Aorta (tissue), 5 donors: ENCODE measurements at places on chromosomes 2 and 18. TPM values are rescaled to one million over a fixed set of nuclear protein-coding genes. Genes with fewer than 3 reads are reported as not detected.

MAB21L4 gene
- total RNA-seq = not detected

GRCh38 chr2:55176094-55176415 is 56.0 kb downstream of the CLHC1 start:
- no peak overlapping the region for H3K4me3 ChIP-seq
- no peaks in the 10 kb centered on the region for H3K27me3 ChIP-seq
- H3K4me1 ChIP-seq = no peaks in the 10 kb centered on the region
- no peaks in the 10 kb centered on the region for H3K36me3 ChIP-seq
- no peak overlapping the region for H3K27ac ChIP-seq
- no peak for DNase-seq

- H3K27me3 ChIP-seq = no peaks in the 10 kb centered on the region
- no peaks in the 10 kb centered on the region for H3K36me3 ChIP-seq
- peak overlapping the region; percentile 100 for H3K4me3 ChIP-seq
- peaks cover 5% of the 10 kb centered on the region for H3K4me1 ChIP-seq
- DNase-seq = peak; percentile 73
Measured at GRCh38 chr2:144516981-144517865, 2.7 kb downstream of the ZEB2 start.

E2F6 gene
- total RNA-seq = 10.1 TPM

CNOT11 gene
- 26.4 TPM for total RNA-seq

- no peaks in the 10 kb centered on the region for H3K4me1 ChIP-seq
- no peaks in the 10 kb centered on the region for H3K36me3 ChIP-seq
- H3K27me3 ChIP-seq = no peaks in the 10 kb centered on the region
- DNase-seq = no peak
- no peak overlapping the region for H3K4me3 ChIP-seq
Measured at GRCh38 chr2:147027436-147027835, 817.4 kb upstream of the ACVR2A start.

DNA sequence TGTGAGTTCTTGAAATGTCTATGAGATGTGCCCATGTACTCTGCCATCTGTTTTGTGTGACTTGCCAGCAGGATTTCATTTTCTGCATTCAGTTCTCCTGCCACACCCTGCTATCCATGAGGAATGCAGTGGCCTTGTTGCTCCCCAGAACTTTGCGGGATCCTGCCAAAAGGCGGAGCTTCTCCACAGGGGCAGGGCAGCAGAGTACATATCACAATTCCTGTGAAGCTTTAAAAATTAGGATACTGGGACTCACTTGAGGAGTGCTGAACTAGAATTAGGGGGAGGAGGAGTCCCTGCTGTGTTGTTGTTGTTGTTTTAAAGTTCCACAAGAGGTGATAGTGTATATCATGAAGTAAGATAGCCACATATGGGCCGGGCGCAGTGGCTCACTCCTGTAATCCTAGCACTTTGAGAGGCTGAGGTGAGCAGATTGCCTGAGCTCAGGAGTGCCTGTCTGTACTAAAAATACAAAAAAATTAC is 76.4 kb downstream of the TANC1 start:
- peaks cover 7% of the 10 kb centered on the region for H3K4me1 ChIP-seq
- DNase-seq = no peak
- H3K4me3 ChIP-seq = no peak overlapping the region
- no peaks in the 10 kb centered on the region for H3K36me3 ChIP-seq
- H3K27ac ChIP-seq = peak overlapping the region; percentile 38
- H3K27me3 ChIP-seq = no peaks in the 10 kb centered on the region

DNA sequence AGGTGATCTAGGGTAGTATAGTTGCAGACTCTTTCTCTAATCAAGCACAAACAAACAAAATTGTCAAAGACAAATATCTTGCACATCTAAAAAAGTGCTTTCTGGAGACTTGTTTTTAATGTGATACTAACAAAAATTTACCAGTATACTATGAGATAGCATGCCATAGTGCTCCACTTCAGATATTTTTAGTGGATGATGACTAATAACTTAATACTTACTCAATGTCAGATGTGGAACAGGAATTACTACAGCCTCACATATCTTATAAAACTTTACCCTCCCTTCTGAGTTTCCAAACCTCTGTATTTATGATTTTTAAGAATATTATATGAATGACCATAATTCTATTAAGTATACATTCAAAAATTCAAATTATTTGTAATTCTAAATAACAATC is 1162.0 kb upstream of the SLC39A10 start:
- no peak for DNase-seq
- H3K4me3 ChIP-seq = no peak overlapping the region
- no peaks in the 10 kb centered on the region for H3K36me3 ChIP-seq
- no peak overlapping the region for H3K27ac ChIP-seq

DNA sequence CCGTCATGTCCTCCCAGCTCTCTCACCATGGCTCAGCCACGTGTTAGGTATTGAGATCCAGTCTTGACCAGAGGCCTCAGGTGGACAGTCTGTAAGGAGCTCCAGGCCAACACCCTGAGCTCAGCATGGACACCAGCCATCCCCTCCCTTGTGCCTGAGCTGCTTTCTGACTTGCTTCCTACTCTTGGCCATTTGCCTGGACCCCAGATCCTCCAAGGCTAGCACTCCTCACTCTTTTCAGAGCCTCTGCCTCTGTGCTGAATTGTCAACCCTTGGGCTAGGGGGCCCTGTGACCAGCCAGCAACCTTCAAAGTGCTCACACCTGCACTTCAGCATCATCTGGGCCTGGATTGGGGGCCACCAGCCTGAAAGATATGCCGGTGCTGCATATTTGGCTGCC is 46.6 kb downstream of the PAX8 start:
- no peak overlapping the region for H3K27ac ChIP-seq
- no peaks in the 10 kb centered on the region for H3K36me3 ChIP-seq
- no peaks in the 10 kb centered on the region for H3K27me3 ChIP-seq
- no peaks in the 10 kb centered on the region for H3K4me1 ChIP-seq
- no peak overlapping the region for H3K4me3 ChIP-seq
- no peak for DNase-seq

DNA sequence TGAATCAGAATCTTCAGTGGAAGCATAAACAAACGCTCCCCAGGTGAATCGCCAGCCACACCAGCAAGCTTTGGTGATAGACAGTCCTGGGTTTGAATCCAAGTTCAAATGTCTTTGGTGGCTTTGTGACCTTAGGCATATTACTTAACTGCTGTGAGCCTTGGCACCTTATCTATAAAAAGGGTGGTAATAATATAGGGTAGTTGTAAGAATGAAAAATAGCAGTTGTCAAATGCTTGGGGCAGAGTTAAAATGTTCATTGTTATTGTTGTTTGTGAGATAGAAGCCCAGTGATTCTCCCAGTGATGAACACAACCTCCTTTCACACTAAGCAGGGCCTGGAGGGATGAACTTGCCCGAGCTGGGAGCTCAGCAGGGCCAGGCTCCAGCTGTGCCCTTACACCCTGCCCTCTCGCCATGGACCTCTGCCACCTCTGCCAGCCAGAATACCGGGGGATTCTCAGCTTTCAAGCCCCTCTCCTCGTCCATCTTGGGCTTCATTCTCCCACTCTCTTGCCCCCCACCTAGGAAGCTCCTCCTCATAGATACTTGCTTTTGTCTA is 6.1 kb upstream of the TMBIM1 start:
- H3K27ac ChIP-seq = peak overlapping the region; percentile 57
- no peak overlapping the region for H3K4me3 ChIP-seq
- no peaks in the 10 kb centered on the region for H3K4me1 ChIP-seq
- H3K36me3 ChIP-seq = no peaks in the 10 kb centered on the region

CYRIA gene
- total RNA-seq = 24.9 TPM

- H3K4me1 ChIP-seq = no peaks in the 10 kb centered on the region
- no peak overlapping the region for H3K4me3 ChIP-seq
- no peaks in the 10 kb centered on the region for H3K36me3 ChIP-seq
- H3K27me3 ChIP-seq = no peaks in the 10 kb centered on the region
- no peak overlapping the region for H3K27ac ChIP-seq
- no peak for DNase-seq
Measured at GRCh38 chr2:50066873-50067272, 912.6 kb upstream of the FSHR start.

DNA sequence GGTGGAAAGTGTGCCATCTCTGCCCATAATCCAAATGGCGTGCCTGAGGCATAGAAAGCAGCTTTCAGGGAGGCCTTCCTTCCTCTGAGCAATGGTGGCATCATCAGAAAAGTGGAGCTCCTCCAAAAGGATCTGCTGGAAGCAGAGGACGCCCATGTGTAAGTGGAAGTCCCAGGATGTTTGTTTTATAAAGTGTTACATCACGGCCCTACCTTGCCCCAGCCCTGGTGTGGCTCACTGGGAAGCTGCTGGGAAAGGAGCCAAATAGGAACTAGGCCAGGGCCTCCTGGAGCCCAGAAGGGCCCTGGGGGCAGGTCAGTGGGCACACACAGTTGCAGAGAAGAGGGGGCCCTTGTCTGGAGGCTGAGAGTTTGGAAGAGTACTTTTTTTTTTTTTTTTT is 4.2 kb upstream of the ODC1 start:
- H3K36me3 ChIP-seq = no peaks in the 10 kb centered on the region
- no peak overlapping the region for H3K4me3 ChIP-seq
- H3K4me1 ChIP-seq = no peaks in the 10 kb centered on the region
- H3K27ac ChIP-seq = no peak overlapping the region
- DNase-seq = no peak

DNA sequence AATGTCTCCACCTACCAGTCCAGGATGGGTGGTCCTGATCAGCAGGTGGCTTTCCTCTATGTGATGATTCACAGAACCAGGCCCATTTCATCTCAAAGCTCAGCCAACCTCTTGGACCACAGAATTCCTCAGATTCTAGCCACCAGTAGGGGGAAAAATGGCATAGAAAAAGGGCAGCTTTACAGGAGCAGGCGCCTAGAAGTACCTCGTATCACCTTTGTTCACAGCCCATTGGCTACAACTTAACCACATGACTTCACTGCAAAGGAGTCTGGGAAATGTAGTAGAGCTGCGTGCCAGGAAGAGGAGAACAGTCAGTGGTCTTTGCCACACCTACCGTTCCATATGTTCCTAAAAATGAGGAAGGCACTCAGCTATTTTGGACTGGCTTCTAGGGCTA is 62.8 kb upstream of the DTNA start:
- no peaks in the 10 kb centered on the region for H3K4me1 ChIP-seq
- no peak for DNase-seq
- no peak overlapping the region for H3K27ac ChIP-seq
- no peak overlapping the region for H3K4me3 ChIP-seq
- no peaks in the 10 kb centered on the region for H3K27me3 ChIP-seq

DNA sequence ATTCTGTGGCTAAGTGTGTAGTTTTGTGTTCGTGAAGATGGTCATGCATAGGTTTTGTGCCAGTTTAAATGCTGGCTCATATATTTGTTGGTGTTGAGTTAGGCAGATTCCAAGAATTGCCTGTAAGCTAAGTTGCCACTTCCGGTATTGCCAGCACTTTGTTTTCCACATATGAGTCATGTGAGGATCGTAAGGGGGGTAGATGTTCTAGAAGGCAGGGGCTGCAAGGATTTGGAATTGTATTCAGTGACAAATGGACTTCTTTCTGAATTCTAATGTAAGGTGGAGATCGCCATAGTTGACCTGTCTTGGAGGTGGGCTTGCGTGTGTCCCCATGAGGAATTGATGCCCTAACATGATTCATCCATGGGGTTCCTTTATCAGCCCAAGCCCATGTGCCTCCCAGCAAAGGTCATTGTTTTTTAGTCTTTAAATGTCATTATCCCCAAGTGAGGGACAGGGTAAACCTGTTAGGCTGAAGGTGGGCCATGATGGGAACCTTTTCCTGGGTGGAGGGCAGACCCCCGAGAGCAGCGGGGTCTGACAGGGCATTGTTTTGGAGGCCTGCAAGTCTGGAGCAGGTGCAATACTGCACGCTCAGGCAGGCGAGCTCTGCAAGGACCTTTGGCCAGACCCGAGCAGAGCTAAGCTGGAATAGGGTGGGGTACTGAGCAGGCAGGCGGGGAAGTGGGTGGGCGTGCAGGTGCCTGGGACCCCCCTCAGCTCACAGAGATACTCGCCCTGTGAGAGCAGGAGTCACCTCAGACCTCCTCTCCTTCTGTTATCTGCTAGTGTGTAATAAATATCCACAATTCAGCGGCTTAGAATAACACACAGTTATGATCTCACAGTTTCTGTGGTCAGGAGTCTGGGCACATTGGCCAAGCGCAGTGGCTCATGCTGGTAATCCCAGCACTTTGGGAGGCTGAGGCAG is 77.4 kb downstream of the LRRFIP1 start:
- peaks cover 3% of the 10 kb centered on the region for H3K36me3 ChIP-seq
- H3K4me1 ChIP-seq = peaks cover 2% of the 10 kb centered on the region
- peak overlapping the region; percentile 84 for H3K27ac ChIP-seq
- DNase-seq = no peak
- H3K4me3 ChIP-seq = no peak overlapping the region

DNA sequence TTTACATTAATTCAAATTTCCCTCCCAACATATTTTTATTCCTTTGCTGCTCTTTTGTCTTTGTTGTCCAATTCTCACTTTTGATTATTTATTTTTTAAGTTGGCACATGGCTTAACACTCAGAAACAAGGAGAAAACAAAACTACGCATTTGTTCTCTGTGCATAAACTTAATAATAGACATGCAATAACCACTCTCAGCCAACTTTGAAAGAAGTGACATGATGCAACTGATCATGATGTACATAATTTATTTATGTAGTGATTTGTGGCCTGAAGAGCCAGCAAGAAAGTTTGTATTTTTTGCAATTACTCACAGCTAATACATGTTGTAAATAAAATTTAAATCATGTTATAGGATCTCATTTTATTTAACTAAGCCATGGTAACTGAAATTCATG is 942.8 kb upstream of the PIK3C3 start:
- DNase-seq = no peak
- no peaks in the 10 kb centered on the region for H3K4me1 ChIP-seq
- no peak overlapping the region for H3K27ac ChIP-seq

EFR3B gene
- total RNA-seq = 1.3 TPM

ESPNL gene
- total RNA-seq = not detected

DNA sequence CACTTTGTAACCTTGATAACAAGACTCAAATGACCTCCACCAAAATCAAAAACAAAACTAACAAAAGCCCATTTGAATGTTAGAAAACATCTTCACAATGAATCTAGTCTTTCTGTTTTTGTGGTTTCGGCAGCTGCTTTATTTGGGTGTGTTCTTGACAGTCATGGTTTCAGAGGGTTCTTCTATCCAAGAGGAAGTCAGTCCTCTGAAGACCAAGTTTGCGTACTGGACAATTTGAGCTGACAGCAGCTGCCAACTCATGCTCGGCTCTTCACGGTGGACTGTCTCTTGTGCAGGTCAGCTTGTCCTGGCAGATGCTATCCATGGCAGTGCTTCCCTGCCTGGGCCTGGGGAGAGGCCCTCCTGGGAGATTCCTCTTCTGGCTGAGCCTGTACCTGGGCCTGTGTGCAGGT is 91.0 kb downstream of the TMEM17 start:
- H3K4me3 ChIP-seq = no peak overlapping the region
- no peak for DNase-seq
- no peaks in the 10 kb centered on the region for H3K4me1 ChIP-seq
- H3K27me3 ChIP-seq = no peaks in the 10 kb centered on the region
- H3K27ac ChIP-seq = no peak overlapping the region

- H3K36me3 ChIP-seq = peaks cover 3% of the 10 kb centered on the region
- no peak for DNase-seq
- H3K27me3 ChIP-seq = no peaks in the 10 kb centered on the region
- H3K4me1 ChIP-seq = no peaks in the 10 kb centered on the region
- H3K4me3 ChIP-seq = no peak overlapping the region
Measured at GRCh38 chr2:172484253-172484652, 56.9 kb downstream of the ITGA6 start.

RGPD4 gene
- 0.39 TPM for total RNA-seq
